ENCODE measurements at places on chromosomes 7 and 10.
A peak's percentile ranks its signal among the peaks of the same experiment; 100 is the strongest.

GRCh38 chr10:110547139-110547761 is 20.2 kb upstream of the SMC3 start:
- no peak overlapping the region for H3K4me3 ChIP-seq
- no peaks in the 10 kb centered on the region for H3K4me1 ChIP-seq
- no peaks in the 10 kb centered on the region for H3K36me3 ChIP-seq
- no peak overlapping the region for H3K27ac ChIP-seq

DNA sequence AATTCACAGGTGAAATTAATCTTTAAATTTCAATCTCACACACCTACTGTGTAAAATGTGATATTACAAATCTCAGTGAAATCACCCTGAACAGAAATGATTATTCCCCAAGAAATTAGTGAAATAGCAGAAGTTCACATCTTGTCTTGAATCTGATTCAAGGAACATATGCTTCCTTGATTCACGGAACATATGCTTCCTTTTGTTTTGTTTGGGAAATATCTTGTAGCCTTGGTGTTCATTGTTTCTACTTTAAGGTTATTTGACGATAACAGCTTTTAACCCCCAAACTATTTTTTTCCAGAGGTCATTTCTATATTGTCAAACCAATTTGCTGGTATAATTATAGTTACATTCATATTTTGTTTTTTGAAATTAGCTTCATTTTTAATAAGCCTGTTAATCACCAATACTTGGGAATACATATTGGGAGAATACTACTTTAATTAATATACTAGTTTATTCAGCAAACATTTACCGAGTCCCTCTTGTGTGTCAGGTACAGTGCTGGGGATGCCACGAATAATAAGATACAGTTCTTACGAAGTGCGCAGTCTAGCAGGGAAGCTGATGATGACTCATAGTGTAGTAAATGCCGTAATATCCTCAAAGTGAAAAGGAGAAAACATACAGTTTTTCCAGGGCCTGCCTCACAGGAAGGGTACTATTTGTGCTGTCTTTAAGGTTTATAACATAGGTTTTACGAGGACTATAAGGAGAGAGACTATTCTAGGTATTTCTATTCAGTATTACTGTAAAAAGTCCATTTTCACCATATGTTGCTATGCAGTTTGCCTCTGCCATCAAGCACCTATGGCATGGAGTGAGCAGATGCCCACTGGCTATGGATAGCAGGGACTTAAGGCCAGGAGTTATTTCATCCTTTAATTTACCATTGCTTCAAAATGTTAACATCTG is 32.5 kb downstream of the PRKAR2B start:
- no peak overlapping the region for H3K27ac ChIP-seq
- DNase-seq: no peak
- H3K4me1 ChIP-seq: no peaks in the 10 kb centered on the region
- H3K4me3 ChIP-seq: no peak overlapping the region
- H3K36me3 ChIP-seq: no peaks in the 10 kb centered on the region
- no peaks in the 10 kb centered on the region for H3K27me3 ChIP-seq

GRCh38 chr10:29169021-29169420 is 119.8 kb upstream of the LYZL1 start:
- no peak overlapping the region for H3K4me3 ChIP-seq
- no peaks in the 10 kb centered on the region for H3K36me3 ChIP-seq
- no peaks in the 10 kb centered on the region for H3K27me3 ChIP-seq
- no peak for DNase-seq

- no peak overlapping the region for H3K27ac ChIP-seq
- no peaks in the 10 kb centered on the region for H3K4me1 ChIP-seq
- no peaks in the 10 kb centered on the region for H3K36me3 ChIP-seq
- no peak for DNase-seq
- H3K4me3 ChIP-seq: no peak overlapping the region
These were observed 40.6 kb downstream of the MGAM2 start for GRCh38 chr7:142152076-142152475.

DNA sequence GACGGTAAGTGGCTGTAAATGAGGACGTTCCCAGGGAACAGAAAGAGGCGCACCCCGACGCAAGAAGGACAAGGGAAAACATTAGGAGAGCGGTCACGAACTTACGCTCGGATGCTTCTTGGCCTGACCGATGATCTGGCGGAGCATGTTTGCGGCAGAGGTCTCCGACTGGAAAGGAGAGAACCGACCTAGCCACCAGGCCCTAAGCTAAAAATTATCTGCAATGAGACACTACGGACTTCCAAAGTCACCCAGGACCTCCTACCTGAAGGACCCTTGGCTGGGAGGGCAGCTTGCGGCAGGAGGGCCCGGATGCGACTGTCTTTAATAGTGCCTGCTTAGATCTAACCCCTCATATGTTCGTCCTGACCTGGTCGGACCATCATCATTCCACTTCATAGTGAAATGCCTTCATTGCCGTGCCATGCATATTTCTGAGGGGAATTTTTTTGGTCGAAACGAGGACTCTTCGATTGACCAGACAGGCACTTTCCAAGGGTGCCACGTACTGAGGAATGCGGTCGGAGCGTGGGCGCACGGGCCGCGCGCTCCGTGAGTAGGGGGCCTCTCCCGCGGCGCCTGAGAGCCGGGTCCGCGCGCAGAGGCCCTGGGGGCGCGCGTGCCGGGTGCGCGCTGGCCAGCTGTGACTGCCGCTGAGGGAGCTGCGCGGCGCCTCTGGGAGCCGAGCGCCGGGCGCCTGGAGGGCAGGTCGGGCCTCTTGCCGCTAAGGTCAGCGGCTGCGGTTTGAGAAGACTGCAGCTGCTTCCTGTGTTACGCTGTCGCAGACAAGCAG is 33.6 kb upstream of the PHF14 start:
- no peaks in the 10 kb centered on the region for H3K27me3 ChIP-seq
- DNase-seq: peak; percentile 92
- peaks cover 20% of the 10 kb centered on the region for H3K36me3 ChIP-seq
- peak overlapping the region; percentile 80 for H3K4me3 ChIP-seq

DNA sequence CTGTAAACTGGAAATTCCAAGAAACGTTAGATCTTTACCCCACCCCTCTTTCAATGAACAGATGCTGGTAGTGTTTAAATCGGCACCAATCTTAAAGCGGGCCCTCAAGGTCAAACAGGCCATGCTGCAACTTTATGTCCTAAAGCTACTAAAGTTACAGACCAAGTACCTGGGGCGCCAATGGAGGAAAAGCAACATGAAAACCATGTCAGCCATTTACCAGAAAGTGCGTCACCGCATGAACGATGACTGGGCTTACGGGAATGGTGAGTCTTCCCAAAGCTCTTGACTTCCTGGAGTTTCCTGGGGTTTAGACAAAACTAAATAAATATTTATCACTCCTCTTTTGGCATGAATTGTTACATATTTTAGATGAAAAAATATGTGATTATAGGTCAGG is 19.6 kb upstream of the SMKR1 start:
- no peak overlapping the region for H3K27ac ChIP-seq
- no peaks in the 10 kb centered on the region for H3K4me1 ChIP-seq
- no peaks in the 10 kb centered on the region for H3K27me3 ChIP-seq
- H3K36me3 ChIP-seq: no peaks in the 10 kb centered on the region
- H3K4me3 ChIP-seq: no peak overlapping the region

DNA sequence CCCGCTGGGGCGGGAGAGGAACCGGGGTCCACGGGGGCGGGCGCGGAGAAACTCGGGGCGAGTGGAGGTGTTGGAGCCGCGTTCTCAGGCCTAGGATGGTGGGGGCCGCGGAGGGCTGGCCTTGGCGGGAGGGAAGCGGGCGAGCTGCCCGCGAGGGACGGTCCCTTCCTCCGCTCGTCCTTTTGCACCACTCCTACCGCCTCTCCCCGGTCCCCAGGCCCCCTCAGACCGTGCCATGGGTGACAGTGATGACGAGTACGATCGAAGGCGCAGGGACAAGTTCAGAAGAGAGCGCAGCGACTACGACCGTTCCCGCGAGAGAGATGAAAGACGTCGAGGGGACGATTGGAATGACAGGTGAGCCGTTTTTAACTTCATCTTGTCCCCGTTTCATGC is 451 bp downstream of the SRRT start:
- H3K27ac ChIP-seq: peak overlapping the region; percentile 97
- H3K4me1 ChIP-seq: no peaks in the 10 kb centered on the region
- H3K27me3 ChIP-seq: no peaks in the 10 kb centered on the region
- peaks cover 38% of the 10 kb centered on the region for H3K36me3 ChIP-seq
- H3K4me3 ChIP-seq: peak overlapping the region; percentile 90

DNA sequence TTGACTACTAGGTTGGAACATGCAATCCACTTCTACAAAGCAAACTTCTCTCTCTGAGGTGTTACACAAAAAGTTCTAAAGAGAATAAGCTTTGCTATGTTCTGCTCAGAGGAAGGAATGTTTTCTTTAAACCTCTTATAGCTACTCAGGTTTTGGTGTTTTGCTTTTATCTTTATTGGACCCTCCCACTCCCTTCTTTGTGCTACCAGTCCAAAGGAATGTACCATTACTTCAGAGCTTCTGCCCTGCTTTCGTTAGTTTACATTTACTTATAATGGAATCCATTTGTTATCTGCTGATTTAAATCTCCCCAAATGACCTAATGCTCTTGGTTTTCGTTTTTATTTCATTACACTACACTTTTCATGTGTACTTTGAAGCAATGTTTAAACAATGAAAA is 154.9 kb downstream of the ATE1 start:
- no peaks in the 10 kb centered on the region for H3K36me3 ChIP-seq
- H3K27ac ChIP-seq: no peak overlapping the region
- H3K27me3 ChIP-seq: no peaks in the 10 kb centered on the region
- H3K4me3 ChIP-seq: no peak overlapping the region
- no peak for DNase-seq

GRCh38 chr10:116017405-116017804 is 255.6 kb downstream of the GFRA1 start:
- no peaks in the 10 kb centered on the region for H3K4me1 ChIP-seq
- no peak for DNase-seq
- H3K4me3 ChIP-seq: no peak overlapping the region

GRCh38 chr10:79342811-79343561 is 4.3 kb upstream of the PPIF start:
- no peak overlapping the region for H3K27ac ChIP-seq
- H3K4me1 ChIP-seq: peaks cover 13% of the 10 kb centered on the region
- H3K27me3 ChIP-seq: no peaks in the 10 kb centered on the region
- H3K4me3 ChIP-seq: no peak overlapping the region
- H3K36me3 ChIP-seq: no peaks in the 10 kb centered on the region

GRCh38 chr10:7337431-7338171 is 73.2 kb downstream of the SFMBT2 start:
- H3K4me1 ChIP-seq: peaks cover 33% of the 10 kb centered on the region
- no peaks in the 10 kb centered on the region for H3K27me3 ChIP-seq
- no peak overlapping the region for H3K27ac ChIP-seq
- no peaks in the 10 kb centered on the region for H3K36me3 ChIP-seq
- H3K4me3 ChIP-seq: no peak overlapping the region

- H3K27me3 ChIP-seq: no peaks in the 10 kb centered on the region
- no peaks in the 10 kb centered on the region for H3K4me1 ChIP-seq
- no peaks in the 10 kb centered on the region for H3K36me3 ChIP-seq
- no peak overlapping the region for H3K4me3 ChIP-seq
These were observed 9.5 kb downstream of the SRRM3 start for GRCh38 chr7:76211216-76211615.

DNA sequence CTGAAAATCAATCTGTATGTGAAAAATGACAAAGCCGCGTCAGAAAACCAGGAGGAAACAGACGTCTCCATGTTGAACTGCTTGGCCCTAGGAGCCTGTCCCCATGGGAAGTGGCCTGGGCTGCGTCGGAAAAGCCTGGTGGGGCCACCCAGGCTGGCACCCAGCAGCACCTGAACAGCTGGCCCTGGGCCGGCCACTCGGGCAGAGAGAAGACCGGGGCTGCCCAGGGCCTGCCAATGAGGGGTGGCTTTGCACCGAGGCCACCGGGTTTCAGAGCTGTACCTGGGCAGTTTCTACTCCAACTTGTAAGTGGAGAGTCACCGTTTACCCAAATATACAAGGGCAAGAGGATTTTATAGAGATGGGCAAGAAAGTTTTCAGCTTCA is 1.1 kb upstream of the FUOM start:
- no peak overlapping the region for H3K27ac ChIP-seq
- no peak for DNase-seq
- H3K27me3 ChIP-seq: no peaks in the 10 kb centered on the region

DNA sequence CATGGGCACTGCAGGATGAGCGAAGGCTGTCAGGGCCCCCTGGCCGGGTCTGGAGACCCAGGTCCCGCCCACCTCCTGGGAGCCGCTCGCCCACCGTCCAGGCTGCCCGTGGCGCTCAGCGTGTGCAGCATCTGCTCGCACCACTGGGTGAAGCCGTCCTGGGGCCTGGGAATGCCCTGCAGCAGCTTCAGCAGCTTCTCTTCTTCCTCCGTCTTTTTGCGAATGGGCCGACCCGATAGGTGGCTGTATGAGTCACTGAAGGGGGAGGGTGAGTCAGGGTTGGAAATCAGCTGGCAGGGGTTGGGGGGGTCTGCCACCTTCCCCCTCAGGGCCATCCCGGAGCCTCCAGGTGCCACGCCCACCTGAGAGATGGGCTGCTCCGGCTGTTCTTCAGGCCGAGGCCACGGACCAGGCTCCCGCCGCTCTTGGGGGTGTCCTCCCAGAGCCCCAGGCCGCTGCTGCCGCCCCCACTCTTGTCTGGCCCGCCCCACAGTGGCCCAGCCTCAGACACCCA is 8.7 kb downstream of the GNB2 start:
- H3K36me3 ChIP-seq: peaks cover 93% of the 10 kb centered on the region
- no peak overlapping the region for H3K27ac ChIP-seq
- peaks cover 26% of the 10 kb centered on the region for H3K4me1 ChIP-seq
- no peaks in the 10 kb centered on the region for H3K27me3 ChIP-seq

GRCh38 chr10:132479603-132480221 is 57.9 kb upstream of the INPP5A start:
- no peaks in the 10 kb centered on the region for H3K4me1 ChIP-seq
- H3K4me3 ChIP-seq: no peak overlapping the region
- H3K27me3 ChIP-seq: no peaks in the 10 kb centered on the region

DNA sequence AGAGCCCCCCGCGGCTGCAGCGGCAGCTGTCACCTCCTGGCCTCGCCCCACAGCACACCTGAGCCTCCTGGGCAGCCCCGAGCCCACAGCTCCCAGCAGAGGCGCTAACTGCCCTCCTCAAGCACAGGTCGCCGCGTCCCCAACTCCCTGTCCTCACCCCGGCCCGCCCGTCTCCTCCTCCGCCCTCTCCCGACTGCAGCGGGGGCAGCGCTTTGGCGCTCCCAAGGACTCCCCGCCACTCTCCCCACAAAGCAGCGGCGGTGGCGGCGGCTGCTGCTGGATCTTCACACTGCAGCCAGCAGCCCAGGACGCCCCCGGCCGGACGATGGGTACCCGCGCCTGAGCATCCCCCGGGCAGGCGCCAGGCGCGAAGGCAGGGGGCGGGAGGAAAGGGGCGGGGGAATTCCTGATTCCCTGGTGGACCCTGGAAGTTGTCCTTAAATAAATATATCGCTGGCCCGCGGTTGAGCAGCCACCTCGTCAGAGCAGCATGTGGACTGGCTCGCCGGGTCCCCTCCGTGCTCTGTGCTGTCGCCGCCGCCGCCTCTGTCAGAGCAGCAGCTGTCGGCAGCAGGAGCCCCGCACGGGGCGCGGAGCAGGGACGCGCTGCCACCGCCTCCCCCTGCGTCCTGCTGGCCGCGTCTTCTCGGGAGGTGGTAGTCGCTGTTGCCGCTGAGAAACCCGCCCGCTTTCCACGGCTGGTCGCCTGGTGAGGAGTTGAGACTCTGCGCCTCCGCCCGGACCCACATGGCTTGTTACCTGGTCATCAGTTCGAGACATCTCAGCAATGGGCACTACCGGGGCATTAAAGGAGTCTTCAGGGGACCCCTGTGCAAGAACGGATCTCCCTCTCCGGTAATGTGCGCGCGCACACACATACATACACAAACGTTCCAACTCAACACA is at the start of gene ZNF804B:
ZNF804B (plus strand) TSS at position 471 of the 906 bp plus-strand sequence; CDS start at position 748, 277 bp downstream.
- H3K4me3 ChIP-seq: peak within 1 kb of the TSS; percentile 54
- H3K4me1 ChIP-seq: no peaks in the 10 kb centered on the region
- H3K36me3 ChIP-seq: no peaks in the 10 kb centered on the region
- no peak within 1 kb of the TSS for H3K27ac ChIP-seq

GRCh38 chr7:33062023-33062781 is at the start of gene NT5C3A:
Gene NT5C3A, minus strand, starts transcription at chr7:33062776. Its CDS starts 71 bp downstream, at chr7:33062705.
- H3K4me3 ChIP-seq: peak within 1 kb of the TSS; percentile 95
- DNase-seq: no peak
- no peaks in the 10 kb centered on the region for H3K4me1 ChIP-seq
